DMS153 (cell line): ENCODE measurements at places on chromosomes 13 and 19.

DNA sequence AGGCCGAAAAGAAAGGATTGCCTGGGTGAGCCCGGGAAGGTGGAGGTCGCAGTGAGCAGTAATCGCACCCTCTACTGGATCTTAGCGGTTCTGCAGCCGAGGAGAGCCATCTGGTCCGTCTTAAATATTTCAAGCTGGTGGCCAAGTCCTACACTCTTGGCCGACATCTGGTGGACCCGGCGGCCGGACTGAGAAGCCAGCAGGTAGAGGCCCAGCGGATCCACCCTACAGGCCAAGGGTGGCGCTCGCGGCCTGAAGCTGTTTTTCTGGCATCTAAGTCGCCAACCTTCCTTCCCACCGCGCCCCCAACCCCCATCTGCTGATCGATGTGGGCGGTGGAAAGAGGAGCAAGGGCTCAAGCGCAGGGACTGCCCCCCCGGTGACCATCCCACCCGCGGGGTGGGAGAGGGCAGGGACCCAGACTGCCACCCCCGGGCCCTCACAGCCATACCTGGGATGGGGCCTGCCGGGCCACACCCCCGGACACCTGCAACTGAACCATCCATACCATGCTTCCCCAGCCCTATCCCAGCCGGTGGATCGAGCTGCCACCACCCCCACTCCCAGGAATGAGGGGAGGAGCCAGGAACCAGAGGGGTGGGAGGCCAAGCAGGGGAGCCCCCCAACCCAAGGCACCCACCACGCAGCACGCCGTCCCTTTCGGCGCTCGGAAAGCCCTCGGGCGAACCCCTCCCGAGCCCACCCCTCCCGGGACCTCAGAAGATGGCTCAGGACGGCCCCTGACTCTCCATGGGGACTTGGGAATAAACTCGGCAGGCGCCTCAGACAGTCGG is 46.3 kb upstream of the ZNF730 start:
- no peak for DNase-seq

DNA sequence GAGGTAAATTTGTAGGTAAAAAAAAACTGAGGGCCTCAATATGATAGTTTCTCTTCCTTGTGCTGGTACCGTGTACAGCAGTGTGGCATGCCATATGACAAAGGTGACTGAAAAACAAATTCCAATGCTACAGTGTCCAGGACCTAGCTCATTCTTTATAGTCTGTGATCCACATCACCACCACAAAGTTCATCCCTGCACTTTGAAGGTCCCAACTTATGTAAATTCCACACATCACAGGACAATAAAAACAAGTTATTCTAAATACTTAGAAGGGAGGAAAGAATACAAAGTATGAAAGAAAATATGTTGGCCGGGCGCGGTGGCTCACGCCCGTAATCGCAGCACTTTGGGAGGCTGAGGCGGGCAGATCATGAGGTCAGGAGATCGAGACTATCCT is 314.6 kb upstream of the SGCG start:
- no peak for DNase-seq

GRCh38 chr13:75985132-75985531 is 349.0 kb downstream of the LMO7 start:
- no peak for DNase-seq

GRCh38 chr19:57099199-57099661 is 20.6 kb upstream of the USP29 start:
- no peak for DNase-seq

DNA sequence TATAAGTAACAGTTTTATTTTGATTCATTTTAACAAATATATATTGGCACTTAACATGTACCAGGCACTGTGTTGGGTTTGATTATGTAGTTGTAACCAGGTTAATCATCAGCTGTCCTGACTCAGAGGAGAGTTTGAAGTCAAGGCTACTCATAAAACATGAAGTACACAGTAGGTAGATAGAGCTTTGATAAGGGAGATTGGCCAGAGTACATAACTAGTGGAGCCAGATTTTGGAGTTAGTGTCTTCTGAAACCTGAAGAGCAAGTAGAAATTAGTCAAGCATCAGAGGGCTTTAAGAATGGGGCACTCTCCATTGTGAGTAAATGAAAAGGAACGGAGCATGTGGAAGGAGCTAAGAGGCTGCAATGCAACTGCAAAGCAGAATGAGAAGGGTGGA is 333.9 kb downstream of the RFC3 start:
- DNase-seq: no peak

DNA sequence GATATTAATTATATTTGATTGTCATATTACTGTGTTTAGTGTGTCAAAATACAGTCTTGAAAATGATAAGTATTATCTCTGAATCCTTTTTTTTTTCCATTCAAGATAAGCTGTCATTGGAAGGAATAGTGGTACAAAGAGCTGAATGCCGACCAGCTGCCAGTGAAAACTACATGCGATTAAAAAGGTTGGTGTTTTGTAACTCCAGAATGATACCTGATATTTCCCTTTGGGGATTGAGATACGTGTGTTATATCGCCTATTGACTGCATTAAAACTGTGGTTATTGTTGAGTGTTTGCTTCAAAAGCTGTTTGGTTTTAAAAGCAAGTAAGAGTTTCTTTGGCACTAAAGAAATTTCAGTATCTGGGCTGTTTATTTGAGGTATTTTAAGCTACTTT is 6.5 kb upstream of the KCTD4 start:
- DNase-seq: peak; percentile 74

DNA sequence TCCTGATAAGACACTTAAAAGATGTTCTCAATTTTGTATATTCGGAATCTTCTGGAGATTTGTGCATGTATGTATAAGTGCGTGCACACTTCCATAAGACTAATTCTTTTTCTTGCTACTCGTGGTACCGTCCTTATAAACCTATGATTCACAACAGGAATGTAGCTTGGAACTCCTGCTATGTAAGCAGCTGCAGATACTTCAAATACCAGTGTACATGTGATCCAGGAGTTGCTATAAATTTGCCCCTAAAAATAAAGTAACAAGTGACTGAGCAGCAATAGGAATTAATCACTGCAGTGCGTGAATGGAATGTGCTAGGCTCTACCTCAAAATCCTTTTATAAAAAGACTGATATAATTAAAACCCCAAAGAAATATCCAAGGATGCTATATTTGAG is 214.9 kb downstream of the KLF5 start:
- no peak for DNase-seq

GRCh38 chr13:60331249-60332012 is 65.6 kb upstream of the TDRD3 start:
- DNase-seq: no peak

GRCh38 chr19:3250675-3251074 is 26.2 kb downstream of the CELF5 start:
- DNase-seq: no peak

DNA sequence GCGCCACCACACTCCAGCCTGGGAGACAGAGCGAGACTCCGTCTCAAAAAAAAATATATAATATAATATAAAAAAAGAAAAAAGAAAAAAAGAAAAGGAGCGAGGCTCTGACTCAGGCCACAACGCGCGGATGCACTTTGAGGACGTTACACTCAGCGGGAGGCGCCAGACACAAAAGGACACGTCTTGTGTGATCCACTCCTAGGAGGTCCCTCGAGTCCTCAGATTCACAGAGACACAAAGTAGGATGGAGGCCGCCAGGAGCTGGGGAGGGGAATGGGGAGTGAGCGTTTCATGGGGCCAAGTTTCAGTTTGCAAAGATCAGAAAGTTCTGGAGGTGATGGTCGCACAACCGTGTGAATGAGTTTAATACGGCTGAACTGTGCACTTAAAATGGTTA is 8.5 kb upstream of the ABHD17A start:
- no peak for DNase-seq

- no peak for DNase-seq
Observed at GRCh38 chr13:99339736-99340397, 32.7 kb upstream of the GPR183 start.

- no peak for DNase-seq
Observed at GRCh38 chr13:59946944-59947343, 216.8 kb downstream of the DIAPH3 start.

DNA sequence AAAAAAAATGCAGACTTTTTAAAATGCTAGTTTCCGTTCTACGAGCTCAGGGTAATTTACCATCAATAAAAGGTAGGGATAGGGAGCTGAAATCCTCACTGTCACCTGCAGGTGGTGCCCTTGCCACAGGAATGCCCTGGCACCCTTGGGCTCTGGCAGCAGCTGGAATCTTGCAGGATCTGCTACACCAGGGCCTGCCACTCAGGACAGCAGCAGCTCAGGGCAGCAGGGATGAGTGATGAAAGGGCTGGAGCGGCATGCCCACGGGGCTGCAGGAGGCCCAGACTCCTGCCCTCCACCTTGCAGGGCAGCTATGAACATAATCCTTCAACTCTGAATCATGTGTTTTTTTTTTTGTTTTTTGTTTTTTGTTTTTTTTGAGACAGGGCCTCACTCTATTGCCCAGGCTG is 54.0 kb downstream of the GNG7 start:
- peak; percentile 63 for DNase-seq

DNA sequence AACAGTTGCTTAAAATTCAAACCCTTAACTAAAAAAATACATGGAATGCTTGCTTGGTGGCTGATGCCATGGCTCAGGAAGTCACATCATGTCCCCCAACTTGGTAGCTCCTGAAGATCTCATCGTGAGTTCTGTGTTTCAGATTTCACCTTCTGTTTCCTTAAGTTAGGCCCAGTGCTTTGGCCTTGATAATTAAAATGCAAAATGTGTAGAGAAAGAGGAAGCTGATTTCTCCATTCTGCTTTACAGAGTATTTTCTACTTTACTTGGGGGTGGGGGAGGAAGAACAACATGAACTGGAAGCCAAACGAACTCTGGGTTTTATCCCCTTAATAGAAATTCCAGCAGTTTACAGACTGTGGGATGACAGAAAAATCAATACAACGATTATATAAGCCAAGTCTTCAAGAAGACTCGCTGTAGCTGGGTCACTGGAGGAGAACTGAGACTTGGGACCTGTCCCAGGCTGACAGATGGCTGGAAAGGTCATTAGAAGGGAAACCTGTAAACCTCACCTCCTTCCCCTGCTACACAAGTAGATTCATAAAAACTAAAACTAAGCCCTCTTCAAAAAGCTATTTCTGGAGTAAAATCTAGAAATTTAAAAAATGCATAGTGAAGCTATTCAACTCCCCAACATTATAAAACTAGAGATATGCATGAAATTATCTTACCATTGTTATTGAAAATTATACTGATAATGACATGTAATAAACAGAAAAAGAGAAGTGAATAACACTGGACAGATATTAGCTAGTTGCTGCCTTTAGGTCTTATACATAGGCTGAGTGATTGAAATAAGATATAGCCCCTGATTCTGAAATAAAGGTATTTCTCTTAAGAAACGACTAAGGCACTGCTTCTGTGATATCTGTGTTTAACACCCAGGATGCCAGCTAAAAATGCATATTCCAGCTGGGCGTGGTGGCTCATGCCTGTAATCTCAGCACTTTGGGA is 22.1 kb upstream of the GGACT start:
- no peak for DNase-seq

DNA sequence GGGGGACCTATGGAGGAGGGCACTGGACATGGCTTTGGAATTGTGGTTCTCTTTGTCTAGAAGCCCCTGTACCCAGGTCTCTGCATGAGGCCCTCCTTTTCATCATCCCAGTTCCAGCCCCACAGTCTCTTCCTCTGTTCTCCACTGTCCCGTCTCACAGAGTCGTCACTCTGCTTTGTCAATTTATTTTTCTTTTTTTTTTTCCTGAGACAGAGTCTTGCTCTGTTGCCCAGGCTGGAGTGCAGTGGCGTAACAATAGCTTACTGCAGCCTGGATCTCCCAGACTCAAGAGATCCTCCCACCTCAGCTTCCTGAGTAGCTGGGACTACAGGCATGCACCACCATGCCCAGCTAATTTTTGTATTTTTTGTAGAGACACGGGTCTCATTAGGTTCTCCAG is 619 bp upstream of the EXOC3L2 start:
- DNase-seq: no peak

DNA sequence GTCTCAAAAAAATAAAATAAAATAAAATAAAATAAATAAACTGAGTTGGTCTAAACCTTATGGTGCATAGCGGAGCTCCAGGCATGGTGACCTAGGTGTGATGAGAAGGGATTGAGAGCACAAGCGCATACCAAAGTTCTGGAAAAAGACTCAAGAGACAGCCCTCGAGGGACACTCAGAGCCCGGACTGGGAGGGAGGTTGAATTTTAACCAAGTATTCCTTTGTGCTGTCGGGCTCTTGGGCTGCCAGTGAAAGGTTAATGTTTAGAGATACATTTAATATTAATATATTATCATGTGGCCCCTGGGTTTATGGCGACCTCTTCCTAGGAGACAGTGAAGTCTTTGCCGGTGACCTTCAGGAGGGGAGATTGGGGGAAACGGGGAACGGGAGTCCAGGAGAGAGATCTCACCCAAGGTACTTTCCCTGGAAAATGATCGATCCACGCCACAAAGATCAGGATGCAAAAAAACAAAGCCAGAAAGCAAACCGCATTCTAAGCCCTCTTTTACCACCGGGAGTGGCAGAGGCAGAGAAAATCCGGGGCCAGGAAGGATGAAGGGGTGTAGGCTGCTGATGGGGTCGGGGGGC is 1.6 kb downstream of the FUT6 start:
- no peak for DNase-seq

DNA sequence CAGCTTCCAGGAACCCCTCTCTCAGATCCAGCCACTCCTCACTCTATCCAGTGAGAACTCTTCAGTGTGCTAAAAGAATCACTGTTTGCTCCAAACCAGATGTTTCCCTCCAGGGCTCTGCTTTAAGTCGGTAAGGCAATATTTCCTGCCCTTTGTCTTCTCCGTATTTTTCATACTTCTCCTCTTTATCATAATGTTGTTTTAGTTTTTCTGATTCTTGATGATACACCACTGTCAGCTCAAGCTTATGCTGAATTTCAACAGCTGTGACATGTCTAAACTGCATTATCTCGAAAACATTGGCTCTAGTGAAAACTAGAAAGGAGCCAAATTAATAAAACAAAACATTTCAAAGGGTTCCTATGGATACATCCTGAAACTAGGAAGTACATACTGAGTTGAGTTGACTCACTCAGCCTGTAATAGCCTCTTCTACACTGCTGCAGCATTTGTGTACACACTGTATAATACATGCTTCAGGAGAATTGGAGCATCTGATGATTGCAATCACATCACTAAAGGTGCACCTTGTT is 39.8 kb downstream of the GPR180 start:
- peak; percentile 98 for DNase-seq

DNA sequence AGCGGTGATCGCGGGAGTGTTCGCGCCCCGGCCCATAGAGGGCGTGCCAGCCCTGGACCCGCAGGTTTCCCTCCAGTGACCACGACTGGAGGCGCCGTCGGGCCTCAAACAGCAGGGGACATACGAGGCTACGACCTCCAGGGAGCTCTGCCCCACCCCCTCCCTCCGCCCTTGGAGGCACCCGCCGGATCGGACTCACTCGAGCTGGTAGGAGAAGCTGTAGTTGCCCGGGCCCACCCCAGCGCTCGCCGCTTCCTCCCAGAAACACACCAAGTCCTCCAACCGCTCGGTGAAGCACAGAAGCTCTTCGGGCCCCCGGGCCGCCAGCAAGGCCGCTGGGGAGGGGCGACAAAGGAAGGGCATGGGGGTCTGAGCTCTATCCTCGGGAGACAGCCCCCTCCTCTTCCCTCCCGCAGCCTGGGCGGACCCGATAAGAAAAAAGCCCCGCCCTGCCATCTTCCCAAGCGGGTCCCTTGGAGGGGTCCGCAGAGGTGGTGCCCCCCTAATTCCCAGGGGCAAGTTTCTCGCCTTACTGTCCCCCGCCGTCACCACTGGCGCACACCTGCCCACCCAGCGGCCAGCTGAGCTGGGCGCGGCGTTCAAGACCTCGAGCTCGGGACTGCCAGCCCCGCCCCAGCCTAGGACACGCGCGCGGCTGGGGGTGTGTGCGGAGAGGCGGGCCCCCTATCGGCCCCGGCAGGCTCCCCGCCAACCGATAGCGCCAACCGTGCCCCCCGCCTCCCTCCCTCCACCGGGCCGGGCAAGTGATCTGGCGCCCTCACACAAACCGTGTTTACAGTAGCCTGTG is 1.0 kb downstream of the EPOR start:
- DNase-seq: peak; percentile 44
